NCI-H510A (cell line): ENCODE measurements at places on chromosomes 5 and 9.

DNA sequence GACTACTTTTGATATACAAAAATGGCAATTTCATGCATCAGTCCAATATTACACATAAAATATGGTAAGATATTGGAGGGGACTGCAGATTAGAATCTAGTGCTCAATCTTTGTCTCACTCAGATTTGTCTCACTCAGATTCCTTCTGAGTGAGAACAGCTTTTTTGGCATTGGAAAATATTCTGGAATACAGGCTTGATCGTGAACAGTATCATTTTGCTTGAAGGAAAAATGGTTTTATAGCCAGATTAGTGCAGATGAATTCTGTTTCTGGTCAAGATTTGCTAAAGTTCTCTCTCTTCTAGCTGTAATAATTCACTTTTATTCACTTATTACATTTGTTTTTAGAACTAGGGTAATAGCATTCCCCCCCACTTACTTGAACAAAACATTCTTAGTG is 51.2 kb downstream of the MAN2A1 start:
- no peak for DNase-seq

DNA sequence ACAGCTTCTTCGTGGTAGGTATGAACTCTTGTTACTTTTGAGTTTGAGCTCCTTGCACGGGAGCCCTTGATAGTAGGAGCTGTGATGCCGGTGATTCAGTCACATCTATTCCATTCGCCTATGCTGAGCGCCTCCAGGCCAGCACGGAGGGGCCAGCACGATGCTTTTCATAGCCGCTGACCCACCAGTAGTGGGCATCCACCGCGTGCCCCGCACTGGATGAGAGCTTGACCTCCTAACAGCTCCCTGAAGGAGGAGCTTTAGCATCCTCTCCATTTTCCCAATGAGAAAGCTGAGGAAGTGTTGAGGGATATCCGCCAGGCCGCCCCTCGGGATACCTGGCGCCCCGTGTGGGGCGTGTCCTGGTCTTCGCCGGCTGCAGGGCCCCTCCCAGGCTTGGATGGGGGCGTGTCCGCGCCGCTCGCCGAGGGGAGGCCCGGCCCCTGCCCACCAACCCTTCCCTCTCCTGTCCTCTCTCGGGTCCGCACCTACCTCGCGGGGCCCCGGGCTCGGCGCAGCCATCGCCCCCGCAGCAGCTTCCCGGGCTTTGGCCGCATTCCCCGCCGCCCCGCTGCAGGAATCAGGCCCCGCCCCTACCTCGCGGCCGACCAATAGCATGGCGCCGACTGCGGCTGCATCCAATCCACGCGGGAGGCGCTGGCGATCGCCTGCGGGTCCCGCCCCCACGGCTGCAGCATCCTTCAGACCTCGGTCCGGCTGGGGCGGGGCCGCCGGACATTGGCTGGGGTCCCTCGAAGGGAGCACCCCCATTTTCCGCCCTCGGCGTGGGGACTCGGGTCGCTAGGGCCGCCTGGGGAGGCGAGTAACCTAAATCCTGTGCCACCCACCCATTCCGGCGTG is at the start of gene PIP5KL1:
Gene PIP5KL1 (minus strand): TSS at position 547 of the 861 bp plus-strand sequence. CDS start 25 bp downstream, at position 522.
- DNase-seq, result peak; percentile 83

DNA sequence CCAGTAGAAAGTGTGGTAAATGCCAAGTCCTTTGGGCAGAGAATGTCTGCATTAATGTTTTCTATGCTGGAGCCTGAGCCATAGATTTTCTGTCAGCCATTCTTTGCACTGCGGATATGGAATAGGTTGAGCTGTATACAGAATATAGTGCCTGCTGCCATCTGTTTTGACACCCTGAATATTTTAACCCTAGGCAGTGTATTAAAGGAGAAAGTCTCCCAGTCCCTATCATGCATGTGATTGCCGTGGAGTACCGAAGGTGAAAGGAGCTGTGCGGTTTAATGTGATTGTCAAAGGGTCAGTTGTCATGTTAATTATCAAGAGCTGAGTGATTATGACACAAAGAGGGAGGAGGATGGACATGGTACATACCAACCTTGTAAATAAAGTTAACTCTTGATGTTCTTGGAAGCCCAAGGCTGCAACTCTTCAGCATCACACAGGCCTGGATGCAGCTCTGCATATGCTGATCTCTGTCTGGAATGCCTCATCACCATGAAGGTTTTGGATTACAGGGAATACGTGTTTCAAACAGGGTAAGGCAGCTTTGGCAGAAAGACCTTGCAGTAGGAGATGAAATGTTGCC is 247.1 kb upstream of the ELAVL2 start:
- DNase-seq, result no peak

DNA sequence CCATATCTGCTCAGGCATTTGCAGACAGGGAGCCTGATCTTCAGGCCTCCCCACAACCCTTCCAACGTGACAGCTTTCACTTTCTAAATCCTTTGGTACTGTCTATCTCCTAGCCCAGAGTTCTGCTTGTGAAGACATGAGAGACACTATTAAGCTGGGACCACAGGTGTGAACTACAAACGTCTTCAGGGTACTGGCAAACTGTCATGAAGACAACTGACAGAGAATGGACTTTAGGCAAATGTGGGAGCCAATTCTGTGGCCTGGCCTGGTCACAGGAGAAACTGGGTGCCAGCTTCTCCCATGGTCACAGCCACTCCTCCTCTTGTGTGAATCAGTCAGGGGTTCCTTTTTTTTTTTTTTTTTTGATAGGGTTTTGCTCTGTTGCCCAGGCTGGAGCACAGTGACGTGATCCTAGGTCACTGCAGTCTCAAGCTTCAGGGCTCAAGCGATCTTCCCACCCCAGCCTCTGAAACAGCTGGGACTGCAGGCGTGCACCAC is 10.4 kb downstream of the TRIM14 start:
- no peak for DNase-seq

GRCh38 chr5:173753307-173754168 is 134.6 kb upstream of the CPEB4 start:
- peak; percentile 70 for DNase-seq

DNA sequence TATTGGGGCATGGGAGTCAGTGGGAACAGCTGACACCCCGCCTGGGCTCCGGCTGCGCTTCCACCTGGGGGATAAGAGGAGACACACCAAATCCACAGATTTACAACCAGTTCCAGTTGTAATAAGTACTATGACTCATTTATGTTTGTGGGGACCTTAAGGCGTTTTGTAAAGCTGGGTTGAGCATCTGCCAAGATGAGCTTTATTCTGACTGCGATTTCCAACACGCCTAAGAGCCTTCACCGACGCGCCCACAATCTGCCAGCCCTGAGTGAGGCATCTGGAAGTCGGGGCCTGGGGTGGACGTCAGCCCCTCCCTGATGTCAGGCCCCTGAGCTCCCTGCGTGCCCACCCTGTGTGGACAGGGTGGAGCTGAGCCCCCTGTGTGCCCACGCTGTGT is 14.3 kb upstream of the LHX3 start:
- no peak for DNase-seq

- no peak for DNase-seq
Observed at GRCh38 chr5:132260714-132261551, 3.4 kb downstream of the PDLIM4 start.

GRCh38 chr5:35926389-35927051 is 11.9 kb downstream of the CAPSL start:
- no peak for DNase-seq

- DNase-seq, result no peak
Observed at GRCh38 chr5:160573318-160573717, 151.7 kb downstream of the PTTG1 start.

DNA sequence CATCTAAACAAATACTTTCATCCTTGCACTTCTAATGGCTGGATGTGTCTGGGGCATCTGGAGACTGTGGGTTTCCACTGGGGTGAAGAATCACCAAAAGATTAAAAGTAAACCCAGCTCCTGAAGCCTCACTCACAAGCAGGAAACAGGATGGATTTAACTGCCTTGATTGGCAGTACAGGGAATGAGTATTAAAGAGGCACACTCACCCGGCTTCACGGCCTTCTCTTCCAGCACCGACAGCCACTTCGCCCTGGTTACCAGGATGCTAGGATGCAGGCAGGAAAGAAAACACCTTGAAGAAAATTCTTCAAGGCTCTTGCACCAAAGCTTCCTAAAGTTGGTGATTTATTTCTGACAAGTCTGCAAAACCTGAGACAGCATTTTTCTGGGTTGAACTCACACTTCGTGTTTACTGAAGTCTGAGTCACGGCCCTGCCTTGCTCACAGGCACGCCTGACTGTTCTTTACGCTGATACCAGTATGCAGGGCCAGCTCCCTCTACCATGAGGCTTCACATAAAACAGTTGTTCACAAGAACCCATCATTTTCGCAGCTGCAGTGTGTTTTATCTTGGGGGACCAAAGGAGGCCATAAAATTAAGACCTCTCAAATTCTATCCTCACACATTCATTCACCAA is 56.5 kb upstream of the ZNF354A start:
- no peak for DNase-seq
